Activated CD4-positive, CD25-positive, alpha-beta regulatory T cell (primary cell): ENCODE measurements at places on chromosomes 11 and 22.

- DNase-seq: no peak
Observed at GRCh38 chr11:3959903-3960265, 104.4 kb downstream of the STIM1 start.

DNA sequence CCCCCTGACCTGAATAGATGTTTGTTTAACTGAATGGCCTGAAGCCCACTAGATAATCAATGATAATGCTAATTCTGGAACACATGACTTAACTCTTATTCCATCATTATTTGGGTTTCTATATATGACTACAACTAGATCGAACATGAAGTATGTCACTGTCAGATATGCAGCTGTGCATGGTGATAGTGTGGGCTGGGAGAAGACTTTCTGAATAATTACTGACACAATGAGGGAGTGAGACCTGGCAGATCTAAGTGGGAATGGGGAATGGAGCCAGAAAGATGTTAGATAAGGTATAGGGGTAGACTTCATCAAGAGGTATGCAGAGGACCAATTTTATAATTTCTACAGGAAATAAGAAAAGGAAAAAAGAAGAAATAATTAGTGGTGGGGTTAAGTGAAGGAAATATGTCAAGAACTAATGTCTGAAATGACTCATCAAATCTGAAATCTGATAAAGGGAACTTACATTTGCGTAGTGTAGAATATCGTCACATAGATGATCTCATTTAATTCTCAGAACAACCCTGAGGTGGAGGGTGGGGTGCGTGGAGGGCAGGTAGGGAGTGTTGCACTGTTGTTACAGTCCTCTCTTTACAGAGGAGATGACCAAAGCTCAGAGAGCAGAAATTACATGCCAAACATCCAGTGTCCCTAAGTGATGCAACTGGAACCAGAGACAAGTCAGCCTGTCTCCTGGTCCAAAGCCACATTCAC, 68.2 kb upstream of the EED start:
- peak; percentile 35 for DNase-seq

- no peak for DNase-seq
Observed at GRCh38 chr11:82003671-82004515, 729.8 kb downstream of the FAM181B start.

DNA sequence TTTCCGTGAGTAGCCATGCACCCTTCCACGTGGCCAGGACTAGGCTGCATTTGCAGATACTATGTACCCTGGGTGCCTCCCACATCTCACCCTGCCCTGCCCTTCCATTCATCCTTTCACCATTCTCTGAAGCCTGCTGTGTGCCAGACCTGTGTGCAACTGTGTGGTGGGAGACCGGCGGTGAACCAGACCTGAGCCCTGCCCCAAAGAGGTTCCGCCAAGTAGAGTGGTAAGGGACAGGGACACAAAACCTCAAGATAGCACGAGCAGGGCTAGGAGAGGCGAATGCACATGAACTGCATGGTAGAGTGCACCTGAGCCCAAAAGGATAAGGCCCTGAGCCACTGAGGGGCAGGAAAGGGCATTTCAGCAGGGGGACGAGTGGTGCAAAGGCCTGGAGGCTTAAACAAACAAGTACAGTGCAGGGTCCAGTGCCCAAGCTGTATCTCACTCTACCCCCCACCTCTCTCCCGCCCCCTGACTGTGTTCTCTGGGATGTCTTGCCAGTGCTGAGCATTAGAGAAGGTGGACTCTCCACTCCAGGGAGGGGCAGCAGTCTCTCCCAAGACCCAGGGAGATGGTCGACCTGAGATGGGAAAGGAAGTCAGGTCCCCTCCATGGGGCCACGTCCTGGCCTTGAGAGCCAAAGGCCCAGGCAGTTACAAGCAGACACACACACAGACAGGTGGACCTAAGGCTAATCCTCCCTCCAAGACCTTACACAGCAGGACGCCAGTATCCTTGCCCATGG, 14.1 kb upstream of the ARAP1 start:
- no peak for DNase-seq

DNA sequence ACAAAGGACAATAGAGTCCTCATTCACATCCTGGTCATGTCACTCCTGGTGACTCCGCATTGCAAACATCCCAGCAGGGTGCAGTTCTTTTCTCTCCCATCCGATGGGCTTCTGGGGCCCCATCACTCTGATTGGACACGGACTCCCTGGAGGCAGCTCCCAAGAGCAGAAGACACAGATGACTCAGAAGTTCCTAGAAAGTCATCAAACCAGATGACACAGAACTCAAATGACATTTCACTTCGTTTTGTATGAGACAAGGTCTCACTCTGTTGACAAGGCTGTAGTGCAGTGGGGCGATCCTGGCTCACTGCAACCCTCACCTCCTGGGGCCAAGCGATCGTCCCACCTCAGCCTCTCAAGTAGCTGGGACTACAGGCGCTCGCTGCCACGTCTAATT, 33.2 kb downstream of the ZNF195 start:
- DNase-seq: no peak

- DNase-seq: no peak
Observed at GRCh38 chr11:99589771-99590170, 569.0 kb downstream of the CNTN5 start.

DNA sequence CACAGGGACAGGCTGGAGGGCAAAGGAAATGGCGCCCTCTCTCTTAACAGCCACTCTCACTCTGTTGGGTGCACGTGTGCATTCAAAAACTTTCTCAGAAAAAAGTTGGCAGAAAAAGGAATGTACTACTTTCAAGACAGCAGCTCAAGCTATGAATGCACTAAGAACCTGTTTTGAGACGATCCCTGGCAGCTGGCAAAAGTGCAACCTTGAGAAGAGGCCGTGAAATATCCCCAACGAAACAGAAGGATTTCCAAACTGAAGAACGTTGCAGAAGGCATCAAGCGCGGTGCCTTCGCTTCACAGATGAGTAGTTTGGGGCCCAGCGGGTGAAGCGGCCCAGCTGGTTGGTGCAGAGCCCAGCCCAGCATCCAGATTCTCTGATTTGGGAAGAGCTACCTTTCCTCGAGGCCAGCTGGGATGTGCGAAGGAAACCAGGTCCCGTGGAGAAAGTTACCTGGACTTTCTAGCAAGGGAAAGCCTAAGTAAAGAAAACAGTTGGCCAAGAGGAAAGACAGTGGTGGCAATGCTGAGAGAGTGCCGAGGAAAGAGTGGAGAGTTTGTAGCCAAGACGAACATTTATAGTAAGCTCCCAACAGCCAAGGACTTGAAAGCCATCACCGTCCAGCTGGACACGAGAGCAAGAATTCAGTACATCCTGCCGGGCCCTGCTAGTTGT, 16.3 kb downstream of the IFT27 start:
- DNase-seq: no peak

- DNase-seq: no peak
Observed at GRCh38 chr11:127859941-127860354, 727.4 kb downstream of the ETS1 start.

GRCh38 chr11:37718431-37718999, 1120.5 kb upstream of the RAG2 start:
- DNase-seq: no peak

GRCh38 chr22:45240104-45240809, 437 bp downstream of the KIAA0930 start:
- DNase-seq: no peak

GRCh38 chr11:127559978-127560377, 559.4 kb upstream of the KIRREL3 start:
- no peak for DNase-seq

DNA sequence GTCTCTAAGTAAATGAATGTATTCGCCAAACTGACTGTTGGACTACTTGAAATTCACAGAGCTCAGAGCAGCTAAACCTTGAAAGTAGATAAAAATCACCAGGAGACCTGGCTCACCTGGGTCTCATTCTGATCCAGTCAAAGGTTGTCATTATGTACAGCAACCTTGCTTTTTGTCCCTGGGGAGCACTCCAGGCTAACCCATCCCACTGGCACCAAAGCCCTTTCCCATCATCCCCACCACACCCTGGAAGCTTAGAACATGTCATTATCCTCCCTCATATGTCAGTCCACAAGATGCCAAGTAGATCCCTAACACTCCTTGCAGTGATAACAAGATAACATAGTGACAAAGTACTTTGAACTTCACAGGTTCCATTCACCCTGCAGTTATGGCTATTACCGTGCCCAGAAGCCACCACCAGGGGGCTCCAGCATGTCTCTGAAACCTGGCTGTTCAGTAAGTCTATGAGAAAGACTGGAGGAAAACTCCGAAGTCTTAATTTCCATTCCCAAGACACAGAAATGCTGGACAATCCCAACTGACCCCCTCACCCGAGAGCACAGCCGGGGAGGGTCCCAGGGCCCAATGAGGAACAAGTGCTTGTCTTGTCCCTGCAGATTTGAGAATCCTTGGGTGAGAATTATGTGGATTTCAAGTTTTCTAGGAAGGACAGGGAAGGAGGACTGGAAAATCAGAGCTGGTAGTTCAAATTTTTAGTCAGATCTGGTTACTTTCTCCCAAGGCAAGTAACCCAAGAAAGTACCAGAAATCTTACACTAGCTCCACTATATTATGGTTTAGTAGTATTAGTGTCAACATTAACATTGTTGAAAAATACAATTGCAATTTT, 43.0 kb upstream of the USP47 start:
- peak; percentile 39 for DNase-seq

- no peak for DNase-seq
Observed at GRCh38 chr11:33551051-33551450, 149.6 kb downstream of the C11orf91 start.

DNA sequence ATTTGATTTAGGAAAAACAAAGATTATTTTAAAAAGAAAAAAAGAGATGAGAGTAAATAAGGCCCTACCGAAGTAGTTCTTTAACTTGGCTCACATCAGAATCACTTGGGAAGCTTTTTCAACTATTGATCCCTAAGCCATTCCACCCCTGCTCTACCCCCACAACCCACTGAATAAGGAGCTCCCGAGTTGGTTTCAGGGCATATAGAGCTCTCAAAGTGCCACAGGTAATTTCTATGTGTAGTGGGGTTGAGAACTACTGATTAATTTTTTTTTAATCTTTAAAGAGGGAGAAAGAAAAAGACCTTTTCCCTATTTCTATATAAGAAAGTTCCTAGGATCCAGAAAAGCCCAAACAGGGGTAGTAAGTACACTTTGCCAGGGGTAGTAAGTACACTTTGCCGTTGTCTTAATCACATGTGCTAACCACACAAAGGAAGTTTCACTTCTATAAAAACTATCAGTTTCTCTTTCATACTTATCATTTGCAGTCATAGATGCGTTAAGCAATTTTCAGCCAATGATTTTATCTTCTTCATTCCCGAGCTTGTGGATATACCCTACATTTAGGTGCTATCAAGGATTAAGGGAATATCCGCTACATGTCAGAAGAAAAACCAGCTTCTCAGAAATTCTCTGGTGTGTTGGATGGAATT, 108.4 kb upstream of the ZC3H12C start:
- DNase-seq: no peak

DNA sequence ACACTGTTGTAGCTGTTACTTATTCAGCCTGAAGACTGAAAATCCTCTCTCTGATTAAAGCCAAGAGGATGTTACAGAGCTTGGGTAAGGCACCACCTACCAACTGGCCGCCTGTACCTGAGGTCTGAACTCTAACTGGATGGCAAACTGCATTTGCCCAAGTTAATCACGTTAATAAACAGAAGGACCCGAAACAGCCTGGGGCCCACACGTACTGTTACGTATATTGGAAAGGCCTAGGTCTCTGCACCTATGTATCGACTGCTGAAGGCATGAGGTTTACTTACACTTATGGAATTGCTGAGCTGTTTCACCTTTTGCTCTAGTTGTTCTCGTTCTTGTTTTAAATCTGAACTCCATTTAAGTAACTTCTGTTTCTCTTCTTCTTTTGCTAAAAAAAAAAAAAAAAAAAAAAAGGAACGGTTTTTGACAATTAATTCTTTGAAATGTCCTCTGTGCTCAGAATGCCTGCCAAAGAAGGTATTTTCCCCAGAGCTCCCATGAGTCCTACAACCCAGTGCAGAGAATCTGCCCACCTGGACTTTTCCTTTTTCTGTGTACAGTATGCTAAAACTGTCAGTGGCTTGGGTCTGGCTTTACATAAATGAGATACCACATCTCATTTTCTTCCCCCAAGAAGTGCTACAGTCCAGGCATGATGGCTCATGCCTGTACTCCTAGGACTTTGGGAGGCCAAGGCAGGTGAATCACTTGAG, 13.1 kb downstream of the LARGE2 start:
- no peak for DNase-seq

- DNase-seq: no peak
Observed at GRCh38 chr11:69244266-69244665, 49.7 kb upstream of the MYEOV start.

DNA sequence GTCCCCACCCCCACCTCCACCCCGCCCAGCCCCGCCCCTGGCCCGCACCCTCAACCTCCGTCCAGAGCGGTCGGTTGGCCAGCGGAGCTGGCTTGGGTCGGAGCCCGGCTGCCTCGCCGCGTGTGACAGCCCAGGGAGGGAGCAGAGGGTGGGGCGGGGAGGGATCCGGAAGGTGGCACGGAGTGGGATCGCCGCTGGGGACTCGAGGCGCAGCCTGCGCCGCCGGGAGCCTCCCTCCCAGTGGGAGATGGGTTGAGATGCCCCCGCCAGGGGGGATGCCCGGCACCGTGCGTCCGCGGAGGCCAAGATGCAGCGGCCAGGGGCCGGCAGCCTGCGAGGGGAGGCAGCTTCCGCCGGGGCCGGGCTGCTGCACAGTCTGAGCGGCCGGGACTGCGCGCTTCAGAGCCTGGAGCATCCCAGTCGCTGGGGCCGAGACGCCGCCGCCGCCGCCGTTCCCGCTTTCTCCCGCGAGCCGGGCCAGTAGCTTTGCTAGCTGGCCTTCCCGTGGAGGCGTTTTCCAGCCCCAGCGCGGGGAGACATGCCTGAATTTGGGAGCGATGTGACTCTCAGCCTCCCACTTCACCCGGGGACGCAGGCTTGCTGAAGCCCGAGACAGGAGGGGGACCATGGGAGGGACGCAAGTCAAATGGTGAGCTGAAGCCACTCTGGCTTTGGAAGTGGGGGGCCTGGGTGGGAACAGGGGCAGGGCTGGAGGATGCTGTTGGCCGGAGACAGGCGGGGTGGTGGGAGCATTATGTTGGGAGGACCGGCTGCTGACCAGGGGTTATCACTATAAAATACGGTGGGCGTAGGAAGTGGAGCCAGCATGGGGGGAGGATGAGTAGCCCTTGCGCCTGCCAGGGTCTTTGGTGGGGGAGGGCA, 40.2 kb downstream of the DIXDC1 start:
- DNase-seq: no peak

- DNase-seq: no peak
Observed at GRCh38 chr11:504053-504993, 2.7 kb downstream of the RNH1 start.

- no peak for DNase-seq
Observed at GRCh38 chr11:111095327-111095726, 150.2 kb upstream of the POU2AF2 start.

DNA sequence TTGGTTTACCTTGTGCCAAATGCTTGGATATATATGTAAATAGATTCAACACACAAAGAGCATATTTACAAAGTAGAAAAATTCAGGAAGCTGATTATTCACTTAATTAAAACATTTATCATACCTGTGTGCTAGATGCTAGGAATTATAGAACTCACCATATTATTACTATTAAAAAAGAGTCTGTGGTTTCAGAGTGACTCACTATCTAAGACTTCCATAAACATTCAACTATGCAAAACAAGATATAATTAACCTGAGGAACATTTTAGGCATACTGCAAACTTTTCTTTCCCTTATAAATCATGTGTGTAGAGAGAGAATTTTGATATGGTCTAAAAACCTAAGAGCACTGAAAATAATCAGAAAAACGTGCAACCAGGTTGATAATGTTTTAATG, 27.3 kb downstream of the CTSC start:
- no peak for DNase-seq
